ENCODE measurements at places on chromosomes 6 and 20.

DNA sequence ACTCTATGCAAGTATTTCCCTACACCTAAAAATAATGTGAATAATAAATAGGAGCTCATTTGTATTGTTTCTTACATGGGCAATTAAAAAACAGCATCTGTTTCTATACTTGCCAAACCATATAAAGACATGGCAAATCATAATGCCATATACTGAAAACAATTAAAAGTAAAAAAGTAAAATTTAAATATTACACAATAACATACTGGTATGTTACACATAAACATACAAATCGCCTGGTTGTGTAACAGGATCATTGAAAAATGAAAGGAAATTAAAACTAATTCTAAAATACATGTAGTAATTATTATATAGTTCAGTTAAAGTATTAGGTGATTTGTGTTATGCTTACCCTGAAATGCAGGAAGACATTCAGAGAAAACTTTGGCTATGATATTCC lies 11.2 kb downstream of the NDUFAF4 start:
- DNase-seq: no peak

GRCh38 chr6:46876126-46876525 lies 45.6 kb downstream of the ADGRF5 start:
- DNase-seq: no peak

- DNase-seq: no peak
Measured at GRCh38 chr6:108361312-108361932, 66.6 kb downstream of the AFG1L start.

DNA sequence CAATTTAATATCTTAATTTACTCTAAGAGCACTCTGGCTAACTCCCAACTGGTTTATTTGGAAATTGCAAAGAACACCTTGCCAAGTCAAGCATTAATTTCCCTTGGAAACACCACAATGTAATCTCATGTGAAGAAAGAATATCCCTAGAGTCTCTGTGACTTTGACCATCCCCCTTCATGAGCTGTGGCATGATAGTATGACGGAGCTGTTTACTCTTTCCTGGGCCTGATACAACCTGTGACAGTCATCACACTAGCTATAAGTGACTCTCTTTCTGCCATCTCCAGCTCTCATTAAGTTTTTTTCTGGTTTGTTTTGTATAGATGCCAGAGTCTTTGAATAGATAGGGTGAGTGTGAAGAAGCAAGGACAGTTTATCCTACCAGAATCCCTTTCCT lies 470.3 kb upstream of the JARID2 start:
- DNase-seq: no peak

GRCh38 chr6:12576389-12576788 lies 140.2 kb upstream of the PHACTR1 start:
- no peak for DNase-seq

All from CD4-positive, alpha-beta T cell treated with Interleukin-10 for 1 hour (primary cell).